ENCODE measurements at places on chromosomes 3 and 15.

- no peak for DNase-seq
Observed at GRCh38 chr3:41581700-41582099, 380.2 kb downstream of the ULK4 start.

DNA sequence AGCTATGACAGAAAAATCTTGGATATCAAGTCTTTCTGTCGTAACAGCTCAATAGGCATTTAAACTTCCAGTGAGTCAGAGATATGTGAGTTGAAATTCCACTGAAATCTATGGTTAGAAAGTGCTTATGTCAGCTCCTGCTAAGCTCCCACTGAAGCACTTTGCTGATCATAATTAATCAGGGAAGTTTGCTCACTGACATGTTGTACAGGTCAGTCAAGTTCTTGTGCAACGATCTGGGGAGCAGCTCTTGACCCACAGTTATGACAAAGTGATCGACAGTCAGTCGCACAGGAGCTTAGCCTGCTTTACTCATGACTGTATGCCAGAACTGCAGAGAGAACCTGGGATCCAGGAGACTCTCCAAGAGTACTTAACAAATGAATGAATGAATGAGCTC lies 453.5 kb downstream of the SOX2 start:
- no peak for DNase-seq

- no peak for DNase-seq
Observed at GRCh38 chr3:116640109-116640508, 69.5 kb upstream of the TUSC7 start.

GRCh38 chr3:77052051-77052501 lies 12.2 kb downstream of the ROBO2 start:
- no peak for DNase-seq

DNA sequence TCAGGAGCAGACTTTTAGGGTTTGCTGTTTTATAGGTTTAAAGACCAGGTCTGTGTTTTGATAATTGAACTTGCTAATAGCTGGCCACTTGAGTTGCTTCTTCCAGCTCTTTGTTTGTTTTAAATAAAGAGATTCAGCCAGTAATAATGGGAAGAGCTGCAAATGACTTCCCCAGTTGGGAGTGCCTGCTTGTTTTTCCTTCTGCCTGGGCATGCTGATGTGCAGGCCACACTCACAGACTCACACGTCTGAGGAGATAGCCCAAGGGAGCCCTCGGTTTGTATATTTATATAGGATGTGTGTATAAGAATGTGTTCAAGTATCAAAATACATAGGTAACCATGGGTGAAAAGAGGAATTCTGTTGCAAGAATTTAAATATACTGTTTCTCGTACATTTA lies 78.2 kb upstream of the BOC start:
- DNase-seq: no peak

- no peak for DNase-seq
Observed at GRCh38 chr3:22659651-22660475, 543.3 kb upstream of the UBE2E2 start.

- no peak for DNase-seq
Observed at GRCh38 chr3:13240928-13241618, 167.8 kb upstream of the IQSEC1 start.

- peak; percentile 49 for DNase-seq
Observed at GRCh38 chr15:25508369-25509002, 69.7 kb upstream of the UBE3A start.

GRCh38 chr15:36458411-36458810 lies 121.0 kb upstream of the CDIN1 start:
- no peak for DNase-seq

DNA sequence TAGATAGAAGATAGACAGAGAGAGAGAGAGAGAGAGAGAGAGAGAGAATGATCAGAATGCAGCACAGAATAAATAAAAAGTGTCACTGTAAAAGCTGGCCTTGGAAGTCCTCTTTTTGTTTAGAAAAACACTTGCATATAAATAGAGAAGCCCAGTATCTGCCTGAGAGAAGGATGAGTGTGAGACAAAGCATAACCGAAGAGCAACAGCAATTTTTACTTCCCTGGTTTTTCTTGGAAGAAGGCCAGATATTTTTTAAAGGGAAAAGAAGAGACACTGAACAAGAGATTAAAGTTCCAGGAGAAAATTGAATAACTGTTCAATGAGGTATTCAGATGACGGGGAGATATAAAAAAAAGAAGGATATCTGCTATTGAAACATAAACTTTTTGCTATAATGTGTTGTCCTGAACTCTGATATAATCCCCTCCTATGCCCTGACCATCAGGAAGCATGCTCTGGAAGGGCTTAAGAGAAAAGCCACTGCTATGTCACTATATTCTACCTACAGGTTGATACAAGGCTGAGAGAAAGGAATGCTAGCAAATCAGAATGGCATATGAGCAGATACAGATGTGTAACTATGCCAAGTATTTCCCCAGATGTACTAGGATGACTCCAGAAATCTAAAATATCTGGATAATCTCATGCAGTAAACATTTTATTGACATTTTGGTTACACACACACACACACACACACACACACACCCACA lies 358.9 kb downstream of the RBMS3 start:
- DNase-seq: no peak

DNA sequence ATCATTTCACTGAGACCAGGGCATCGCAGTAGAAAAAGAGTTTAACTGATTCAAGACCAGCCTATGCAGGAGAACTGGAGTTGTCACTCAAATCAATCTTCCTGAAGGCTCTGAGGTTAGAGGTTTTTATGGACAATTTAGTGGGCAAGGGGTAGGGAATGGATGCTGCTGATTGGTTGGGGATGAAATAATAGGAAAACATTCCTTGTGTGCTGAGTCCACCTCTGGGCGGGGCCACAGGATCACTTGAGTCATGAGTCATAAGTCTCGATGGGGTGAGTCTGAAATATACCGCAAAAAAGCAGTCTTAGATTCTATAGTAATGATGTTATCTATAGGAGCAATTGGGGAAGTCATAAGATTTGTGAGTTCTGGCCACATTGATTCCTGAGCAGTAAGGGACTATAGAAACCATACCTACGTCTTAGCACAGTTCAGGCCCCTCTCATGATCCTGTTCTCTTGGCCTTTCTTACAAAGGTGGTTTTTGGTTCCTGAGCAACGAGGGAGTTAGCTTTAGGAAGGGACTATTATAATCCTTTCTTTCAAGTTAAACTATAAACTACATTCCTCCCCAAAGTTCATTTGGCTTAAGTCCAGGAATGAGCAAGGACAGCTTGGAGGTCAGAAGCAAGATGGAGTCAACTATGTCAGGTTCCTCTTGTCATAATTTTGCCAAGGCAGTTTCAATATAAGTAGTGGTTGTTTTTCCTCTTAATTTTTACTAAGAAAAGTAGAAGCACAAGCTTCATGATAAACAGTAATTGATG lies 2.7 kb upstream of the OPA1 start:
- no peak for DNase-seq

DNA sequence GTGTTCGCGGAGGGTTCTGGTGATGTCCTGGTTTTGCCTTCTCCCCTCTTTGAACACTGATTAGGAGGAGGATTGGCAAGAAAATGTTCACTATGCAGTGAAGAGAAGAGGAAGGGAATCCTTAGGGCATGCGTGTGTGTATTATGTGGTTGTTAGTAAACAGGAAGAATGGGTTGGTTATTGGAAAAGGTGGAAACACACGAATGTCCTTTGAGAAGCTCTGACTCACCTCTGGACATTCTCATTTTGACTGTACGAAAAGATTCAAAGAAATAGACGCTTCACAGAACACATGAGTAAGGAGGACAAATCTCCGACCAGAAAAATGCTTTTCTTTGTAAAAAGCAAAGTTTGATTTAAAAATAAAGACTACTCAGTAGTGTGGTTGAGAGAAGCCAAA lies 188.8 kb upstream of the PRICKLE2 start:
- no peak for DNase-seq

- no peak for DNase-seq
Observed at GRCh38 chr3:186986406-186986805, 56.1 kb downstream of the ST6GAL1 start.

DNA sequence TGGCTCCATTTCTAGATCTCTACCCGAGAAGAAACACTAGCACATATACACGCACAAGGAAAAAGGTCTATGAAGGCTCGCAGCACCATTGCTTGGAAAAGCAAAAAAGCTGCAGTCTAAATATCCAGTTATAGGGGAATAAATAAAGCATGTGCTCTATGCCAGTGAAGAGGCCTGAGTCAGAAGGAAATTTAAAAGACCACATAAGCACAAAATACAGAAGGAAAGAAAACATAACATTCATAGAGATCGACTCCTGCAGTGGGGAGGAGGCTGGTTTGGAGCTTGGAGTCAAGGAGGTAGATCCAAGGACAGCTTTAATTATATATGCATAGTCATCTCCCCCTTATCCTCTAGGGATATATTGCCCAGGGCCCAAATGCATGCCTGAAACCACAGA lies 114.4 kb downstream of the PDZRN3 start:
- DNase-seq: no peak

GRCh38 chr3:49183873-49184272 lies 12.5 kb downstream of the KLHDC8B start:
- no peak for DNase-seq

DNA sequence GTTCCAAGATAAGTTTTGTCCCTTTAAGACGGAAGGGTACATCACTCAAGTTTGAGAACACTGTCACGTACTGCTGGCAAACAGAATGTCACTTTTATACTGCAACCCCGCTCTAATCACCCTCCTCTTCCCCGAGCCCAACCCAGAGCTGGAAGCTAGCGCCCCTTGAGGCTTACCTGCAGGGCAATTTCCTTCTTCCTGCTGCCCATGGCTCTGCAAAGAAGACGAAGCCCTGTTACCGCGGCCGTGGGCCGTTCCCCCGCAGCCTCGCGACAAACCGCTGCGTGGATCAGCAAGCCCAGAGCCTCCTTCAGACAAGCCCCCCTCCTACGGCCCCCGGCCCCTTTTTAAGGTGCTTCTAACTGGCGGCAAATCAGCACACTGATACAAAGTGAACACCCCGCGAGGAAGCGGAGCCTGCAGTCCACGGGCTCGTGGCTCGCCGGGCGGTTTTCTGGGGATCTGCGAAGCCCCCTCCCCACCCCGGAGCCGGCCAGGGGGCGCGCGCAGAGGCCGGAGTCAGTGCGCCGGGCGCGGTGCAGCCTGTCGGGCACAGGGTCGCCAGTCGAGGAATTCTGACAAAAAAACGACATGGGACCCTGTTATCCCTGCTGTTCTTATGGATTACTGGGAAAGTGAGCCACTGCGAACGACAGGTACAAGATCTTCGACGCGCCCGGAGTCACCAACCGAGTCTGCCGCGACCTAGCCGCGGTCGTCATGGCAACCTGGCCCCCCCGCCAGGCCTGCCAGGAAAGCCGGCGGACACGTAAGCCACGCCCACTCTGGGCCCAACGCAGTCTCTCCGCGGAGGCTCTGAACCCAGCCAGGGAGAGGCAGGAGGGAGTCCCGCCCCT lies at the start of gene NME9:
TSS of gene NME9 (minus strand) at position 725 of the 857 bp plus-strand sequence. CDS start at position 209, 516 bp downstream.
- peak; percentile 97 for DNase-seq

DNA sequence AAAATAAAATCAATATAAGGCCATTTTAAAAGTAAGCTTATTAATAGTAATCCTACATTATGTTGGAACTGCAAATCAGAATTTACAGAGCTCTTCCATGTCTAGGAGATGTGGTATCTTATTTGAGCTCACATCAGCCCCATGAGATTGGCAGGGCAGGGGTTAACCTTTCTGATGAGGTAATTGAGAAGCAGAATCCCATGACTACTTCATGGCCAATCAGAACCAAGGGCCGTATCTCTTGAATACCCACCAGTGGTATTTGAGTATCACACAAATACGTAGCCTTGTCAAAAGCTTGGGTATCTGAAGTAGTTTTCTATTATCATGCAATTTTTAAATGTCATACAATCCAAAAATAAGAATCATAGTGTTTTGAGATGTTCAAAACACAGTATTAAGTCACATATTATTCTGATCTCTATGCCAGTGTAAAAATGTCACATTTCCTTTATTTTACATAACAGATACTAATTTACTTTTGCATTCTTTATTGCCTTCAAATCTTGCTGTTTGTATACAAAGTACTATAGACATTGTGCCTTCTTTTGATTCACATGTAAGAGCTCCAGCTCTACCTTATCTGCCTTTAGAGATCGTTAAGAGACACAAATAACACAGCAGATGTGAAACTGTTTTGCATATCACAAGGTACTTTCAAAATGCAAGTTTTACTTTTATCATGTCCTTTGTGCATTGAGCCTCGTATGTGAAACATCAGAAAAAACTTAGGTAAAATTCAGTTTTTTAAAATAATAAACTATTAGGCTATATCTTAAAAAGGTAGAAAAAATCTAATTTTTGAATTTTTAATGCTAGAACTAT lies 251.7 kb upstream of the GOLGA6L4 start:
- DNase-seq: no peak

GRCh38 chr15:88603885-88604284 lies 17.3 kb upstream of the AEN start:
- DNase-seq: peak; percentile 13

- no peak for DNase-seq
Observed at GRCh38 chr3:20458994-20459716, 273.1 kb upstream of the SGO1 start.

- no peak for DNase-seq
Observed at GRCh38 chr3:184784731-184785500, 27.1 kb upstream of the VPS8 start.

GRCh38 chr15:74855857-74856256 lies 12.9 kb upstream of the ULK3 start:
- DNase-seq: no peak

GRCh38 chr3:160580938-160581337 lies 15.6 kb upstream of the KPNA4 start:
- DNase-seq: no peak

DNA sequence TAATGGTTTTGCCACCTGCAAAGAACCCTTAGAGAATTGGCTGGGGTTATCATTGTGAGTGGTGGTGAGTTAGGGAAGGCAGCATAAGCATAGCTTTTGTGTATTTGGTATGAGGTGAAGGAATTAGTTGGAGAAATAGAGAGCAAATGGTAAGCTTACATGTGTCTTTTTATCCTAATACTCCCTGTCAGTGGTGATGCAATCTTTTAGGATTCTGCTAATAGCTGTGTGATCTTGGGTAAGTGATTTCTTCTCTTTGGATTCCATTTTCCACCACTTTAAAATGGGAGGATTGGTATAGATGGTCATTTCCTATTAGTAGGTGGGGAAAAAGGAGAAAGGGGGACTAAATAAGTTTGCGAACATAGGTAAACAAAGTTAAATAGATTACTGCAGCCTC lies 30.9 kb downstream of the PIAS1 start:
- DNase-seq: no peak

DNA sequence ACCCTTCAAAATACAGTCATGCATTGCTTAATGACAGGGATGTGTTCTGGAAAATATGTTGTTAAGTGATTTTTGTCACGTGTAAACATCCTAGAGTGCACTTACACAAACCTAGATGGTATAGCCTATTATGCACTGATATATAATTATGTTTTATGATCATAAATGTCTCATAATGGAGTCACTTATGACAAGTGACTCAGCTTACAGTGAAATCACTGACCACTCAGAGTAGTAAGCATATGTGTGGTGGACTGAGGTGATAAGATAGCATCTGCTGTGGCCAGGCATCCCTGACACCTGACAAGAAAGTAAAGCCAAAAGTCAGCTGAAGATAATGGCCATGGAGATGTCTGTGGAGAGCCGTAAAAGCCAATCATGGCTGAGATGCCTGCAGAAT lies 5.4 kb downstream of the ACAD11 start:
- DNase-seq: no peak

- no peak for DNase-seq
Observed at GRCh38 chr3:59456852-59457485, 407.1 kb upstream of the CFAP20DC start.

GRCh38 chr3:53702776-53703530 lies 143.3 kb downstream of the CHDH start:
- DNase-seq: peak; percentile 43

Measured in cerebellum (tissue), 4 donors.